ENCODE measurements at places on chromosomes 2 and 18.

GRCh38 chr2:152635635-152636298 is 81.5 kb downstream of the PRPF40A start:
- DNase-seq = peak; percentile 75

DNA sequence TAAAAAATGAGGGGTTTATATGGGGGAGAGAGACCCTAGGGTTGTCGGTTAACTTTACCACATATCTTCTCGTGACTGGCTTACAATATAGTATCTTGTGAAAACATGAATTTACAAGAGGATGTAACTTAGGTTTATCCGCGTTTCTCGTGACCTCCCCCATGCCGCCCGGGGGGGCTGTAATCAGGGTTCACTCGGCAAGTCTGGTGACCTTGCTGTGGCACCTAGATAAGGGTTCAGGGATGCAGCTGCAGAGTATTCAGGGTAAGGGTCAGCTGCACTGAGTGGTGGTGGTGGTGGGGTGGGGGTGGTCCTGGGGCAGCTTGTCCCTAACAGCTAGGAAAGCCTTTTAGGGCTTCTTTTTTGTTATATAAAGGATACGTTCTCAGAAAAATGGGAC is 112.3 kb downstream of the LYPD1 start:
- DNase-seq = no peak

GRCh38 chr2:159985656-159986055 is 76.8 kb downstream of the PLA2R1 start:
- DNase-seq = peak; percentile 41

DNA sequence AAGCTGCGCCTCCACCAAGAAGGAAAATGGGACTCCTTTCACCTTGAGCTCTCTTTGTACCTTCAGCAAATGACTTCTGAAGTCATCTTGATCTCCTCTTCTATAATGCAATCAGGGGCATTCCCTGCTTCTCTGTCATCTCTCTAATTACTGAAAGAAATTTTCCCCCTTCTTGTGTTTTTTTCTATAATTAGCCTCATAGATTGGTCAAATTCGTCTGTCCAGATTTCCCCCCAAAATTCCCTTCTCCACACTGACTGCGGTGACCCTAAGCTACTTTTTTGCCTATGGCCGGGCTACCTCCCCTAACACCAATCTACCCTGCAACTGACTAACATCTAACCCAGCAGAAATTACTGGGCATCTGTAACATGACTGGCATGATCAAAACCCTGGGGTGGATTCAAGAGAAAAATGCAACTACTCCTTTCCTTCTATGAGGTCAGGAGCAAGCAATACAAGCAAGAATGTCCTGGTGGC is 168.6 kb downstream of the BCL2 start:
- DNase-seq = no peak

- DNase-seq = no peak
Observed at GRCh38 chr2:98882971-98883779, 52.9 kb downstream of the CRACDL start.

DNA sequence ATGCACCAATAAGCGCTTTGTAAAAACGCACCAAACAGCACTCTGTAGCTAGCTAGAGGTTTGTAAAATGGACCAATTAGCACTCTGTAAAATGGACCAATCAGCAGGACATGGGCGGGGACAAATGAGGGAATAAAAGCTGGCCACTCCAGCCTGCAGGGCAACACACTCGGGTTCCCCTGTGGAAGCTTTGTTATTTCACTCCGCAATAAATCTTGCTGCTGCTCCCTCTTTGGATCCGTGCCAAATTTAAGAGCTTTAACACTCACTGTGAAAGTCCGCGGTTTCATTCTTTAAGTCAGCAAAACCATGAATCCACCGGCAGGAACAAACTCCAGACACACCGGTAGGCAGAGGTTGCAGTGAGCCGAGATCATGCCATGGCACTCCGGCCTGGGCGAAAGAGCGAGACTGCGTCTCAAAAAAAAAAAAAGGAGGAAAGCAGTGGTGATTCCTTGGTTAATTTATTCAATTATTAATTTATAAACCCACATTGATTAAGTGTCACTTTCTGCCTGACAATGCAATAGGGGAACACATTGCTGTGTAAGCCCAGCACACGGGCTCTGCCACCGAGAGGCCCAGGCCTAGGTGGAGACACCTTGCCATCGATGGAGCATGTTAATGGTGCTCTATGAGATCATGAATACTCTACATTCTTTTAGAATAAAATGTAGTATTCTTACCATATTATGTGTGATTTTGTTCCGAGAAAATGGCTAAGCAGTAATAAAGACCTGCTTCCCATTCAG is 687.6 kb upstream of the HS6ST1 start:
- DNase-seq = no peak

GRCh38 chr2:45691171-45691999 is 39.9 kb downstream of the PRKCE start:
- no peak for DNase-seq

GRCh38 chr2:127066942-127067341 is 40.0 kb downstream of the BIN1 start:
- DNase-seq = no peak

GRCh38 chr2:1804865-1805264 is 60.5 kb upstream of the PXDN start:
- DNase-seq = no peak

- DNase-seq = peak; percentile 79
Observed at GRCh38 chr2:45145073-45145899, 136.0 kb upstream of the SIX2 start.

- DNase-seq = no peak
Observed at GRCh38 chr2:215461836-215462532, 26.1 kb upstream of the FN1 start.

- DNase-seq = no peak
Observed at GRCh38 chr2:239776436-239777005, 248.6 kb downstream of the NDUFA10 start.

DNA sequence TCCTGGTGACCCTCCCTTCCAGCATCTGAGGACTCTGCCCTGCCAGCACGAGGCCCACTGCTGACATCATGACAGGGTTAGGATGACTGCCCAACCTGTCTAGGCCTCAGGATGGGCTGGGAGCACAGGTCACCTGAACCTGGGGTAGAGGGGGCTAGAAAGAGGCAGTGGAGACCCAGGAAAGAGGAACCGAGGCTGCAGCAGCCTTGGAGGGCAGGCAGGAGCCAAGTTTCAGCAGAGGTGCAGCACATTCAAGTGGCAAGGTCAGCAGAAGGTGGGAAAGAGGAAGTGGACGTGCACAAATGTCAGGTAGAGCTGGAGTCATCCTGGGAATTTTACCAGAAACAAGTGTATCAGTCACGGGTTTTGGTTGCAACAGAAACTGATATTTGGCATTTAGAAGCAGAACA is 13.6 kb upstream of the RAB10 start:
- no peak for DNase-seq
